Uterus (tissue), 4 donors: ENCODE measurements at places on chromosomes 13 and 19. TPM values are rescaled to one million over a fixed set of nuclear protein-coding genes. Genes with fewer than 3 reads are reported as not detected.

DNA sequence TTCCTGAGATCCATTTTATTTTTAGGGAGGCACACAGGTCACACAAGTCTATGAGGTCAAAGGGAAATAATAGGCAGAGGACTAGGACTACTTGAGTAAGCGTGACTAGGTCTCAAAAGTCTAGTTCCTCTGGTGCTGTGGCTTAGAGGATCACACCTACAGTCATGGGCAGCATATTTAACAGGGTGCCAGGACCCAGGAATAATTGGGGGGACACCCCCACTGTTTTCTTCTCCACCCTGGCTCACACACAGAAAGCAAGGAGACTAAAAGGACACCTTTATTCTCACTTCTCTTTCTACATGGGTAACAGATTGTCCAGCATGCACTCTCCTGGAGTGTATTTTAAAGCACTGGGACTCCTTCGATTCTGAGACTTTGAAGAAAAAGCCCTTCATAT lies 26.2 kb downstream of the OXGR1 start:
- no peak for DNase-seq

DNA sequence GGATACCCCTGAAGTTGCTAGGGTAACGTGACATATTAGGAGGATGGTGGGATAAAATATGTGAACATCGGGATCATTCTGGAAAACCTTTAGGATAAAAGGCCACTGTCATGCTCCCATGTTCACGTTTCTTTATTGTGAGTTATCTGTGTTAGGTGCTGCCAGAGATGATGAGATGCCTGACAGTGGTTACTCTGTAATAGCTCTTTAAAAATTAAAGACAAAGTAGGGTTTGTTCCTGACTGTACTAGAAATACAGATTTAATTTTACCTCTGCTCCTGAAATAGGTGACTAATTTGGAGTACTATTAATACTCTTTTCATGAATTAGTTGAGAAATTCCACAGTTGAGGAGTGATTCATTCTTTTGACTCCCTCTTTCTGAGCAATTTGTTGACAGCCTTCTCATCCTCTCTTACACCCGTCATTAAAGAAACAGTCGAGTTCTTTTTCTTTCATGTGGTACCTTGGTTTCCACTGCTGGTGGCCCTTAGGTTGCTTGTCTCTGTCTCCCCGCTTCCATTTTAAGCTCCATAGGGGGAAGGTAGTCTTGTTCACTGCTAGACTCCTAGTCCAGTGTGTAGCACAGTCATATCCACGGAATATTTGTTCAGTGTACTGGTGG lies 28.4 kb downstream of the SAE1 start:
- no peak for DNase-seq

- DNase-seq = no peak
Measured at GRCh38 chr19:1747285-1748114, 5.8 kb upstream of the ONECUT3 start.

GRCh38 chr13:76884186-76884906 lies 1.9 kb downstream of the KCTD12 start:
- peak; percentile 38 for DNase-seq

The SPINT2 gene
- 37.1 TPM for total RNA-seq

The STOML3 gene
- not detected for total RNA-seq
